Fibroblast of skin of back (primary cell): ENCODE measurements at places on chromosomes 3 and 15.

GRCh38 chr15:64010719-64011118 is 35.6 kb downstream of the DAPK2 start:
- peak; percentile 87 for DNase-seq

GRCh38 chr3:51675201-51675611 is 4.2 kb downstream of the TEX264 start:
- no peak for DNase-seq

- no peak for DNase-seq
Observed at GRCh38 chr3:193377591-193377990, 962 bp downstream of the ATP13A5 start.

GRCh38 chr3:120451272-120451761 is 525 bp upstream of the FSTL1 start:
- no peak for DNase-seq

DNA sequence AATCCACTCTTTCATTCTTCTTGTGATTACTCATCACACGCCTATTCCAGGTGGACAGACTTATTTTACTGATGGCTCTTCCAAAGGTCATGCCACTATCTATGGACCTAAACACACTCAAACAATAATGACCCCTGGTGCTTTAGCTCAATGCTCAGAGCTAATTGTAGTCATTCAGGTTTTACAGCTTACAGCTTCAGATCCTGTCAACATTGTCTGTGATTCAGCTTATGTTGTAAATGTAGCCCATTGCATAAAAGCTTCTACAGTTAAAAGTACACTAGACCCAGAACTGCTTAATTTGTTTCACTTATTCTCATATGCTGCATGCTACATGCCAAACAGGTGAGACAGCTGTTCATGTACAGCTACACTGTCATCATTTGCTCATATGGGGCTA is 49.2 kb downstream of the LSM3 start:
- no peak for DNase-seq
